ENCODE measurements at places on chromosomes 2 and 18.

- DNase-seq: no peak
Measured at GRCh38 chr2:232896720-232897597, 26.9 kb downstream of the SNORC start.

DNA sequence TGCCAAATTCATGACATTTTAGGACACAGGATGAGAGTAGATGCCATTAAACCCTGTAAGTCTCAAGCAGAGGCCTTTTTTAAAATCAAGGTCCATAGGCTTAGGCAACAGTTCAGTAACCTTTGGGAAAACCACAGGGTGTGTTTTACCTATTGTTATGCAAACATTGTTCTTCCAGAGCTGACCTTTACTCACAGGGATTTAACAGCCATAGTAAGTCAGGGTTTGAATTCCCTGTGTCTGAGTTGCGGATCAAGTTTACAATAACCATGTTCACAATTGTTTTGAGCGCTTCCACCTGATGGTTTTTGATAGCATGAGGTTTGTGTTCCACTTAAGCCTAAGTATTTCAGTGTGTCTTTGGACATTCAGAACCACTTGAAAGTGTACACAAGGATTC lies 160.1 kb upstream of the BOD1L2 start:
- no peak for DNase-seq

- no peak for DNase-seq
Measured at GRCh38 chr2:201402651-201403562, 45.8 kb upstream of the FLACC1 start.

GRCh38 chr2:240798327-240798905 lies 21.6 kb downstream of the KIF1A start:
- DNase-seq: no peak

DNA sequence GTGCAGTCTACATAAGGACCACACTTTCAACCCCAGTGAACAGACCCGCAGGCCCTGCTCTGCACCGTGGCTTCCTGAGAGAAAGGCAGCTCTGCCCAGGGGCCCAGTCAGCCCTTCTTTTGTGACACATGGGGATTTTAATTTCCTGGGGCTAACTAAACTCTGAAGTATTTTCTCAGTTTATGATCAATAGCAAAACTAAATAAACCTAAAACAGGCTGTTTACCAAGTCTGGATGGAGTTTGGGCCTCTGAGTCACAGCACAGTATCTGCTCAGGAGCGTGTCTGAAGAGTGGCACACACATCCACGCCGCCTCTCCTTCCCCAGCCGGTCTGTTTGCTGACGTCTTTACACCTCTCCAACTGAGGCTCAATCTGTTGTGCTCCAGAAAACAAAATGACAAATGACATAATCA lies 72.3 kb downstream of the LDLRAD4 start:
- no peak for DNase-seq

GRCh38 chr2:100053087-100053885 lies 89.1 kb downstream of the AFF3 start:
- no peak for DNase-seq

DNA sequence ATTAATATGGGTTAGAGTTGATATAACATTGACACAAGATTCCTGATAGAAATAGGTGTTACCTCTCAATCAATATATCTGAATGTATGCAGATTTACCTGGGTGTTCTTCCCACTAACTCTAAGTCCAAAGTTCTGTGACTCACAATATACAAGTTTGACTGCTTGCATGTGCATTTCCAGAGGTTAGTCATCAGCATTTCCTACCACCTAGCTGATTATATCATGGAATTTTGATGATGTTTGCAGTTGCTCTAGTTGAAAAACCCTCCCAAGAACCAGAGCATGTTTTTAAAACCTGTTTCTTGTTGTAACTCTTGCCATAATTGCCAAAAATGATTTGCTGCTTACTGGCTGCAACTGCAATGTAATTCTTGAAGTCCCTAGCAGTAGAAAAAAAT lies 15.0 kb upstream of the DSG1 start:
- no peak for DNase-seq

GRCh38 chr18:62863579-62864001 lies 148.2 kb downstream of the PHLPP1 start:
- no peak for DNase-seq

GRCh38 chr2:234375176-234375880 lies 121.6 kb downstream of the ARL4C start:
- DNase-seq: no peak

- DNase-seq: peak; percentile 90
Measured at GRCh38 chr2:39608686-39609441, 56.9 kb upstream of the TMEM178A start.

DNA sequence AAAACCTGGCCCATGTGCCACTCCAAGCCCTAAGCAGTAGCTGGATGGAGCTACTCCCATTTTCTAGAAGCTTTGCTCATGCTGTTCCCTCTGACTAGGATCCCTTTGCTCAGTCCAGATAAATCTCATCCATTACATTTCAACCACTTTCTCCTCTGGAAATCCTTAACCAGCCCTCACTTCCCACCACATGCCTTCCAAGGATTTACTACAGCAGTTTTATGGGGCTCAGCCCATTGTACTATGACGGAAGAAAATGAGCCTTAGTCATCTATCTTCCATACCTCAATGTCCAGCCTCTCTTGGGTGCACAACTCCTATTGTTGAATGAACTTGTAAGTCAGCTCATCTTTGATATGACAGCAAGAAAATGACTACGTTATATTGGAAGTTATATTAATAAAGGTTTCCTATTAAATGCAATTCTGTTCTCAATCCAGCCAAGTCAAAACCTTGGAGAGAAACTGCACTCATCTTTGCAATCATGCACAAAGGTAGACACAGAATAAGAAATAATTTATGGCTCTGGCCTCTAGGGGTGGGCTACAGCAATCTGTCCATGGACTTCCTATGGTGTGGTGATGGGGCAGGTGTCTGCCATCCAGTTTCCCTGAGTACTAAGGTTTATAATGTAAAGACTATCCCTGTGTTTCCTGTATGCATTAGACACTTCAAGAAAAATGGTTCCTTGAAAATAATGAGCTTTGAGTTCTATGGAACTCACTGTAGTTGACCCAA lies 3.4 kb downstream of the B4GALT6 start:
- no peak for DNase-seq

- DNase-seq: no peak
Measured at GRCh38 chr2:24214880-24215279, 40.0 kb downstream of the FAM228A start.

DNA sequence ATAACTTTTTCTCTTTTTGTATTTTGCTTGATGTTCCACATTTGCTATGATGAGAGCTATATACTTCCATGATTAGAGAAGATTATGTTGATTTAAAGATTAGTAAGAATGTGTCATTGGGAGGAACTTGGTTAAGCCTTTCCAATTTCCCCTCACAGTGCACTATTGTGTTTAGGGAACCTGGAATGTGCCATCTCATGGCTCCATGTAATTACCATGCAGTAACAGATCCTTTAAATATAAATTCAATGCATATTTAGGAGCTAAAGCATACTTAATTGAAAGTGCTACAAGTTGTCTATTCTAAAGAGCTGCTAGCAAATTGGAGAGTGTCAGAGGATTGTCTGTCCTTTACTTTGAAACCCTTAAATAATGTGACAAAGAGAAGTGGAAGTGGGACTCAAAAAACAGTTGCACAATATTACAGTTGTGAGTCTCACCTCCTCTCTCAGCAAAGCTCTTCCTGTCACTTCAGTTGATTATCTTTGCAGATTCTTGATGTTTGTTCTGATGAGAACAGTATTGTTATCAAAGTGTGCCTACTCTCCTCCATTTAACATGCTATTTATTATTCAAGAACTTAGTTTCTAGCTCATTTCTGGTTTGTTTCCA lies 1162.7 kb upstream of the ZEB2 start:
- DNase-seq: peak; percentile 67

GRCh38 chr2:35409762-35410161 lies 945.8 kb upstream of the CRIM1 start:
- DNase-seq: no peak

- no peak for DNase-seq
Measured at GRCh38 chr2:24625728-24626127, 134.7 kb downstream of the NCOA1 start.

- DNase-seq: no peak
Measured at GRCh38 chr2:43023791-43024514, 202.5 kb downstream of the ZFP36L2 start.

DNA sequence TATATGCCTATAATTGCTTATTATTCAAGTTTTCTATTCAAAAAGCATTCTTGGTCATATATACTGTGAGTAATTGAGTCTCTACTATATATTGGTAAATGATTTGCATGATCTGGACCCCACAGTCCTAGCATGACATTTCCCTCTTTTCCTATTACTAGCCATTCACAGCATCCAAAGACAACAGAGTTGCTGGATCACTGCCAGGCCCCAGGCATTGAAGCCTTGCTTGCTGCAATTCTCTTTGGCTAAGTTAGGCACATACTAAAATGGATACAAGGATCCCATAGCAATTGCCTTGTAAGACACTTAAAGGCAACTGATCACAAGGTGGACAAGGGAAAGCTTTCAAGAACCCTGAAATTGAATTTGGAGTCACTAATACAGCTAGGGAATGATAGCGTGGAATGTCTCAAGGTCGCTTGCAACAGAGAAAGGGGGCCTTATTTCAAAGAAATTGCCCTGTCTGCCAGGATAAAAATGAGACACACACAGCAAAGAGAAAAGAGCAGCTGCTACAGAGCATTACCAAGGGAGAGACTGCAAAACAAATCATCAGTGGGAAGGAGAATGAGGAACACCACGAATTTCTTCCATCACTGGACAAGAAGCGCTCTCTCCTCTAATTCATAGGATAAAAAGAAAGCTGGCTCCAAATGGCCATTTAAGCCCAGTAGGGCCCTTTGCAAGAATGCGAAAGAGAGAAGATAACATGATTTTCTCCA lies 77.1 kb upstream of the EPHA4 start:
- no peak for DNase-seq

GRCh38 chr18:22606563-22607283 lies 189.0 kb upstream of the CTAGE1 start:
- DNase-seq: no peak

GRCh38 chr2:392181-392925 lies 104.5 kb upstream of the ALKAL2 start:
- DNase-seq: no peak

GRCh38 chr2:178117725-178118124 lies 5.5 kb downstream of the RBM45 start:
- no peak for DNase-seq

DNA sequence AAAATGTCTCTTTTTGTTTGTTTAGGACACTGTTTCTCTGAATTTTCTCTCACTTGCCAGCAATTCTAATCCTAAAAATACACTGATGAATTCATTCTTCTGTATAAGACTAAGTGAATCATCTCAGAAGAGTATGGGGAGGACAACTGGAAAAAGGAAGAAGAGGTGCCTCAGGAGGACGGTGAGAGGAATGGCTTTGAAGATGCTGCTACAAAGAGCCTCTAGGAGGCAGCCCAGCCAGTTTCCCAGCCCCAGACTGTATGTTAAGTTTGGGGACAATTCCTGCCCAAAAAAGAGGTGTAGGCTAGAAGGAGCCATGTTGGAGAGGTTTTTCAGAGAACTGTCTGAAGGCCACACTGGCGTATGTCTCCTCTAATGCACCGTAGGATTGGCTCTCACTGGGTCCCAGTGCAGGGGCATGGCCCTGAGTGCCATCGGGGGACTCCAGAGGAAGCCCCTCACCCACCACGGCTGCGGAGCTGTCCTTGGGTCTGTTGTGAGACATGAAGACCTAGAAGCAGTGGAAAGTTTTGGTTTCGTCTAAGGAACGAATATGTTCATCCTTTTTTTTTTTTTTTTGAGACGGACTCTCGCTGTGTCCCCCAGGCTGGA lies 3.1 kb upstream of the SDC1 start:
- DNase-seq: no peak

- no peak for DNase-seq
Measured at GRCh38 chr2:133448195-133448594, 120.1 kb downstream of the NCKAP5 start.

DNA sequence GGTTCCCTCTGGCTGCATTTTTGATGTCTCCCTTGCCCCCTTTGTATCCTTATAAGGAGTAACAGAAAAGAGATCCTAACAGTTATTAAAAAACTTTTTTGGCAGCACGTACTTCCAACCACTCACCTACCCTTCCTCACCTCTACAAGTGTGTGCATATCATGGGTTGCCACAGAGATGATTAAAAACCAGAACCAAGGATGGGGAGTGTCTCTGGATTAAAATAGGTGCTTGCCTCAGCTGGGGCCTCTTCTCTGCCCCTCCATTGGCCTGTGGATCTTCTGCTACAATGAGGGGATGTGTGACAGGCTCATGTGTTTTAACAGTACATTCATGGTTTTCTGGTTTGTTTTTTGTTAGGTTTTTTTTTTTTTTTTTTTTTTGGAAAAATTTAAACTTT lies 160.8 kb downstream of the FHOD3 start:
- no peak for DNase-seq

DNA sequence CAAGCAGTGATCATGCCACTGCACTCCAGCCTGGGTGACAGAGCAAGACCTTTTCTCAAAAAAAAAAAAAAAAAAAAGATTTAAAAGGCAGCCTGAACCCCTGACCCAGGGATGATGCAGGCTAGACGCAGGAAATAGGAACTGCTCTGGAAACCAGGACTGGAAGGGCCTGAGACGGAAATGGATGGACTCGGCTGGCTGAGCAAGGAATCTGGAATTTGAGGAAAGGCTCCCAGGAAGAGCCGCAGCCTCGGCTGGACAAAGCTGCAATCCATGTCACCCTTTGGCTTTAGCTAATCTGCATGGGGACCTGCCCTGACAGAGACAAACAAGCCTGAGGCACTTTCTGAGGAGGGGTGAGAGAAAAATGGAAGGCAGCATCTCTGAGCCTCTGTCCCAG lies 55.0 kb upstream of the DAPL1 start:
- DNase-seq: no peak

DNA sequence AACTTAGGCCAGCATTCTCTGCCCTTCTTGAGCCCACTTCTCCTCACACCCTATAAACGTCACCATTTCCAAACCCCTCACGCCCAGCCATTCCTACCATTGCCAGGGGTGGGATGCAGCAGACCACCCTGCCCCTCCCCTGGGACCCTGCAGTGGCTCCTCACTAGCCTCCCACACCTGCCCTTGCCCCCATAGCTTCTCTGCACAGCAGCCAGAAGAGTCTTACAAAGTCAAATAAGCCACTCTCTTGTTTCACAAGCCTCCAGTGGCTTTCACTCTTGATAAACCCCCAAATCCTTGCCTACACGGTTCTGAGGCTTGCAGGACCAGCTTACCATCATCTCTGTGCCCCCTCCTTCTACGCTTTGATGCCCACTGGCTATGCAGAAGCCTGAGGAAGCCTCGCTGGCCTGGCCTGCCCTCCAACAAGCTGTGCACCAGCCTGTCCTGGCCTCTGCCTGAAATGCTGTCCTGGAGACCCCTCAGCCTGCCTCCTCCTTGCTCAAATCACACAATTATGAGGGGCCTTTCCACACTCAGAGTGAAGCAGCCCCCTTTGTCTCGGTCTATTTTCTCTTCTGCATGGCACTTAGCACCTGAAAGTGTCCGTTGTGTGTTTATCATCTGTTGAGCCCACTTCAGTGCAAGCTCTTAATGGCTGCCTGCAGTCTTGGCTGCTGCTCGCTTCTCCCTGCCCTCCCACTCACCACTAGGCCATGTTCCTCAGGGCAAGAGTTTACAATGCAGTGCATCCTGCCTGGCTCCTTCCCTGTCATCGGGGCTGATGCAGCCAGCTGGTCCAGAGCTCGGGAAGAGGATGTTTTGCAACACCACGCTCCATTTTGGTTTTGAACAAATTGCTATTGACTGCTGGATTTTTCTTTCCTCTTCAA lies 82.6 kb upstream of the RGPD5 start:
- no peak for DNase-seq

- DNase-seq: peak; percentile 1
Measured at GRCh38 chr2:149715005-149715592, 127.5 kb upstream of the MMADHC start.

Data from inflammatory macrophage (primary cell).